ENCODE measurements at places on chromosomes 6 and 20. TPM values are rescaled to one million over a fixed set of nuclear protein-coding genes. Genes with fewer than 3 reads are reported as not detected.
A peak's percentile ranks its signal among the peaks of the same experiment; 100 is the strongest.

PPP1R3G gene
- total RNA-seq = 8.8 TPM

DNA sequence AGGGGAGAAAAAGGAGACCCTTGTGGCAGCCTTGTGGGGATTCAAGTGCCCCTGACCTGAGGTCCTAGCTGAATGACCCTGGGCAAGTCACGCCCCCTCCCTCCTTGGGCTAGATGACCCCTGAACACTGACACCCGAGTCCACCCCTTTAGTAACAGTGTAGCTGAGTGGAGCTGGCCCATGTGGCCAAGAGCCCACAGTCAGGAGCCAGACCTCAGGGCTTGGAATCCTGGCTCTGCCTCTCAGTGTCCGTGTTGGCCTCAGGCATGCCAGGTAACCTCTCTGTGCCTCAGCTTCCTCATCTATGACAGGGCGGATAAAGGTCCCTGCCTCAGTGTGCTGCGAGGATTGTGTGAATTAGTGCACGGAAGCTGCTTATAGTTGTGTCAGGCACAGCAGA is 14.3 kb downstream of the IP6K3 start:
- no peak for DNase-seq

TCF15 gene
- 4.9 TPM for total RNA-seq

DNA sequence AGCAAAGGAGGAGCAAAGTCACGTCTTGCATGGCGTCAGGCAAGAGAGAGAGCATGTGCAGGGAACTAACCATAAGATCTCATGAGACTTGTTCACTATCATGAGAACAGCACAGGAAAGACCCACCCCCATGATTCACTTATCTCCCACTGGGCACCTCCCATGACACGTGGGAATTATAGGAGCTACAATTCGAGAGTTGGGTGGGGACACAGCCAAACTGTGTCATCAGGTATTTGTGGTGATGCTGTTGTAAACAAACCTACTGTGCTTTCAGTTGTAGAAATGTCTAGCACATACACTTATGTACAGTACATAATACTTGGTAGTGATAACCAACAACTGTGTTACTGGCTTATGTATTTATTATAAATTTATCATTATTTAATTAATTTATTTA is 128.3 kb downstream of the UTRN start:
- DNase-seq = no peak

GRCh38 chr6:48813836-48814235 is 649.2 kb downstream of the MMUT start:
- no peak for DNase-seq

DACT2 gene
- 2.0 TPM for total RNA-seq

DNA sequence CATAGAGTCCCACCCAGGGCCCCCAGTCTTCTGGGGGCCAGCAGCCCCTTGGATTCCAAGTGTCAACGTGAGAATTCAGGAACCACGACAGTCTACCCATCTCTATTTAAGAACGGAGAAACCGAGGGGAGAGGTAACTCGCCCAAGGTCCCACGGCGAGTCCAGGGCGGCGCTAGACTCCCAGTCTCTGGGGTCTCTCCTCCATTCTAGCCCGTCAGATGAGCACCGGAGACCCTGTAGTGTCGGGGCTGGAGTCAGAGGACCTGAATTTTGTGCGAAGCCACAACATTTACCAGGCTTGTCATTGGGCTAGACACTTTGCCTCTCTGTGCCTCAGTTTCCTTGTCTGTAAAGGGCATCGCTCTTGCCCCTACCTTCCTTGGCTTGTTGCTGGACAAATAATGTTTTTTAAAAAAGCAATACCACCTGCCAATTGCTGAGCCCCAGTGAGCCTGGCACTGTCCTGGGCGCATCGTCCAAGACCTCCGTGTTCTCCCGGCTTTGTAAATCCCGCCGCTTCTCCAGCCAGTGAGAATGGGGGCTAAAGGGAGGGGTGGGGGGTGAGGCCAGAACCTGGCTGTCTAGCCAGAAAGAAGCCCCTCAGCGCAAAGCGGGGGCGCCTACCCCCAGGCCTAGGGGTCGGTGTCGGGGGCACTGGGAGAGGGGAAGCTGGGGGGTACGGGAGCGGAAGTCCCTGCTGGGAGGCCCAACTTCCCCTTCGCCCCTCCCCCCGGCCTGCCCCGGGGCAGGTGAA is 91.7 kb downstream of the NCR2 start:
- no peak for DNase-seq

GRCh38 chr6:30823534-30823865 is 60.8 kb upstream of the DDR1 start:
- DNase-seq = no peak

- DNase-seq = no peak
Observed at GRCh38 chr6:30768634-30769087, 24.3 kb upstream of the IER3 start.

DNA sequence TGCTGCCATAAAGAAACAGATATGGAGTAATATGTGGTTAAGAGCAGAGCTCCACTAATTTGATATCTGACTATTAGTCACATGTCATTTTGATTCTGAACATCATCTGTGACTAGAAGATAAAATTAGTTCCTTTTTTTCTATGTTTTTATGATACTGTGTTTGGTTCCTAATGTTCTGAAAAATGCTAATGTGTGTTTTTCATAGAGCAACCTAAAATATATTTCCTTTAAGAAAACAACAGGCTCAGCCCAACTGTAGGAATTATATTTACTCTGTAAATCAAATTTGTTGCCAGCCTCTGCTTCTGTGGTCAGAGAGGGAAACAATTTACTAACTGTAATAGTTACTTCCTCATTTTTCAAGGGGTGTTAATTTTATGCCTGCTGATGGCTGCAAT is 33.3 kb upstream of the TXLNB start:
- no peak for DNase-seq

GRCh38 chr20:41509316-41510200 is 108.6 kb downstream of the CHD6 start:
- peak; percentile 70 for DNase-seq

DNA sequence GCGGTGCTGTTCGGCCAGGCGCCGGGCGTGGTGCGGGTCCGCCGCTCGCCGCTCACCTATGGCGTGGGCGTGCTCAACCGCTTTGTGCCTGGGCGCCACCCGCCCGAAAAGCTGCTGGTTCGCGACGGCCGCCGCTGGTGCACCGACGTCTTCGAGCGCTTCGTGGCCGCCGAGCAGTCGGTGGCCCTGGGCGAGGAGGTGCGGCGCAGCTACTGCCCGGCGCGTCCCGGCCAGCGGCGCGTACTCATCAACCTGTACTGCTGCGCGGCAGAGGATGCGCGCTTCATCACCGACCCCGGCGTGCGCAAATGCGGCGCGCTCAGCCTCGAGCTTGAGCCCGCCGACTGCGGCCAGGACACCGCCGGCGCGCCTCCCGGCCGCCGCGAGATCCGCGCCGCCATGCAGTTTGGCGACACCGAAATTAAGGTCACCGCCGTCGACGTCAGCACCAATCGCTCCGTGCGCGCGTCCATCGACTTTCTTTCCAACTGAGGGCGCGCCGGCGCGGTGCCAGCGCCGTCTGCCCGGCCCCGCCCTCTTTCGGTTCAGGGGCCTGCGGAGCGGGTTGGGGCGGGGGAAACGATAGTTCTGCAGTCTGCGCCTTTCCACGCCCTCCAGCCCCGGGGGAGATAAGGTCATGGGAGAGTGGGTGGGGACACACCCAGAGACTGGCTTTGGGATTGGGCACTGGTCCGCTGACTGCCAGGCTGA is 15.7 kb downstream of the ADISSP start:
- no peak for DNase-seq

TMEM200A gene
- not detected for total RNA-seq

CAP2 gene
- total RNA-seq = 63.6 TPM

WASF1 gene
- total RNA-seq = 4.8 TPM

DNA sequence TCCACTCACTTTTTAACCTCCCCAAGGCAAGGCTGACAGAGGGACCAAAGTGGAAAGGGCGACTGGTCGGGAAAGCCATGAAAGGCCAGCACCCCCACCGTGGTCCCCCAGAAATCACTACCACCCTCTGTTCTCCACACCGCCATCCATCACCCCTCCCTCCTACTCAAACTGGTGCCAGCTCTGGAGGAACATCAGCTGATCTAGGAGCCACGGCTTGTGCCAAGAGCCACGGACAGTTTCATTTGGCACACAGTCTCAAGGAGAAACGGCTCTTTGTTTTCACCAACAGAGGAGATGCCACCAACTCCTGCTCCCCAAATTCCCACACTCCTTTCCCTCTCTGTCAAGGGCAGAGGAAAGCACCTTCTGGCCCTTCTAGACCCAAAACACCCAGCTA is 26.0 kb downstream of the TBC1D7 start:
- peak; percentile 56 for DNase-seq
